ENCODE measurements at places on chromosomes 11 and 22.

GRCh38 chr11:7196396-7197146 lies 55.1 kb upstream of the SYT9 start:
- no peak for DNase-seq

GRCh38 chr11:70769106-70769505 lies 370.8 kb downstream of the CTTN start:
- DNase-seq = no peak

- no peak for DNase-seq
Measured at GRCh38 chr22:30305906-30306626, 16.8 kb upstream of the CASTOR1 start.

DNA sequence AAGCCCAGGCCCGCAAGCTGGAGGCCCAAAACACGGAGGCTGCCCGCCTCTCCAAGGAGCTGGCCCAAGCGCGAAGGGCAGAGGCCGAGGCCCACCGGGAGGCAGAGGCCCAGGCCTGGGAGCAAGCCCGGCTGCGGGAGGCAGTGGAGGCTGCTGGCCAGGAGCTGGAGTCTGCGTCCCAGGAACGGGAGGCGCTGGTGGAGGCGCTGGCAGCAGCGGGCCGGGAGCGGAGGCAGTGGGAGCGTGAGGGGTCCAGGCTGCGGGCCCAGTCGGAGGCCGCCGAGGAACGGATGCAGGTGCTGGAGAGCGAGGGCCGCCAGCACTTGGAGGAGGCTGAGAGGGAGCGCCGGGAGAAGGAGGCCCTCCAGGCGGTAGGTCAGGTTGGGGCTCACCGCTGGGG lies 4.8 kb downstream of the CCDC88B start:
- no peak for DNase-seq

GRCh38 chr11:76637491-76638269 lies 32.9 kb downstream of the LRRC32 start:
- peak; percentile 85 for DNase-seq

Measured in aorta (tissue), 5 donors.